ENCODE measurements at places on chromosomes 7 and 10. TPM values are rescaled to one million over a fixed set of nuclear protein-coding genes. Genes with fewer than 3 reads are reported as not detected.

GRCh38 chr7:30145426-30145970 lies 10.7 kb downstream of the MTURN start:
- H3K36me3 ChIP-seq, result no peaks in the 10 kb centered on the region
- no peak overlapping the region for H3K27ac ChIP-seq
- no peaks in the 10 kb centered on the region for H3K27me3 ChIP-seq
- no peak for DNase-seq
- H3K4me1 ChIP-seq, result peaks cover 14% of the 10 kb centered on the region

The NSUN6 gene
- 14.6 TPM for total RNA-seq

The CHN2 gene
- total RNA-seq, result 20.7 TPM

DNA sequence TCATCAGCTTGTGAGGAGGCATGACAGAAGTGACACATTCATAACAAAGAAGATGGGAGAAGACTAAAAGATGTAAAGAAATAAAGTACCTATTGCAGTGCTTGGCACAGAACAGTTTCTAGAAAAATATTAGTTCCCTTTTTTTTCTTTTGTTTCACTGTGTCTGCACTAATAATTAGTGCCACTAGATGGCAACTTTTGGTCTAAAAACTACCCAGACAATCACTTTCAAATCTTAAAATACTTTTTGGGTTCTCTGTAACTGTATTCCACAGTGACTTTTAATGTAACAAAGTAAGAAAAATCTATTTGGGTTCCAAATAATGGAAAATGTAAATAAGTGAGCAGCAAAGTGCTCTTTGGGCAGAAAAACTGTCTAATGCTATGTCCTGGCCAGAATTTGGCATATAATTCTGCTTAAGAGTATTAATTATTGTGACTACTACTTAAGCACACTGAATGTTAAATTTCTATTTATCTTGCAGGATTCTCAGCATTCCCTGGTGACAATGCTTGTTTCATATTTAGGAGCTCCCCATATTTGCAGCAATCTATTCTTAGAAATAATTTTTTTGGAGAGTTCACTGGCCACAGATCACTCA lies 134.8 kb upstream of the KIF5B start:
- H3K4me1 ChIP-seq, result no peaks in the 10 kb centered on the region
- no peaks in the 10 kb centered on the region for H3K36me3 ChIP-seq
- H3K27me3 ChIP-seq, result no peaks in the 10 kb centered on the region
- H3K4me3 ChIP-seq, result no peak overlapping the region
- DNase-seq, result peak; percentile 38
- H3K27ac ChIP-seq, result no peak overlapping the region

The NME8 gene
- total RNA-seq, result not detected

DNA sequence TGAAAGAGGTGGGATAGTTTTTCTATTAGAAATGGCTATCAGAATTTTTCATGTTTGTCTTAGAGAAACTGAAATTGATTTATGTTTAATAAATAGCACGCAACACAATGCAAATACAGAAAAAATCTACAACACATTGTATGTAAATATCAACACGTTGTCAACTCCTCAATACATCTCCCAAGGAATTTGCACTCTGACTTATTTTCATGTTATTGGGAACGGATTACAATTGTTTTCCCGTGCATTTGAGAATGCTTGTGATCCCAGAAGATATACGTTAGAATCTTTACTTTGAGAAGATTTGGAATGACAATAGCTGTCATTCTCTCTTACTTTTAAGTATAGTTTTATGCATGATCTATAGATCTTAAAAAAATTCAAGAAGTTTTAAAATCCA lies 313.8 kb upstream of the AKR1E2 start:
- no peaks in the 10 kb centered on the region for H3K4me1 ChIP-seq
- DNase-seq, result no peak
- peak overlapping the region; percentile 28 for H3K27ac ChIP-seq
- no peak overlapping the region for H3K4me3 ChIP-seq
- H3K27me3 ChIP-seq, result no peaks in the 10 kb centered on the region

DNA sequence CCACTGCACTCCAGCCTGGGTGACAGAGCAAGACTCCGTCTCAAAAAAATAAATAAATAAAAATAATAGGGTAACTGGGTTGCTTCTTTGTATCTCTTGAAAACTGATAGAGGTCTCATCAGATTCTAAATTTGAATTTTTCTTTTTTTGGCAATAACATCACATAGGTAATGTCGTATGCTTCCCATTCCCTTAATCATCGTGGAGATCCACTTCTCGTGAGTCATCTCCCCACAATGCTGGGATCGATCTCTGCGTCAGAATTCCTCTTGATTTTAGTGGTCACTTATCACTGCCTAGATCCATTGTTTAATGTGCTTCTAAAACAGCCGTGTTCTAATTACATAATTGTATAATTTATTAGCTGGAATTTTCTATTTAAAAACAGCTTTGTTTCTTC lies 70.5 kb upstream of the DNAJB6 start:
- no peak overlapping the region for H3K4me3 ChIP-seq
- no peak overlapping the region for H3K27ac ChIP-seq
- H3K4me1 ChIP-seq, result no peaks in the 10 kb centered on the region
- no peak for DNase-seq
- H3K36me3 ChIP-seq, result no peaks in the 10 kb centered on the region

The CYP51A1 gene
- total RNA-seq, result 414 TPM

The AMPH gene
- 1.6 TPM for total RNA-seq

GRCh38 chr7:43076189-43076605 lies 36.2 kb upstream of the HECW1 start:
- H3K4me3 ChIP-seq, result no peak overlapping the region
- H3K27me3 ChIP-seq, result no peaks in the 10 kb centered on the region
- peaks cover 5% of the 10 kb centered on the region for H3K4me1 ChIP-seq
- H3K36me3 ChIP-seq, result no peaks in the 10 kb centered on the region

DNA sequence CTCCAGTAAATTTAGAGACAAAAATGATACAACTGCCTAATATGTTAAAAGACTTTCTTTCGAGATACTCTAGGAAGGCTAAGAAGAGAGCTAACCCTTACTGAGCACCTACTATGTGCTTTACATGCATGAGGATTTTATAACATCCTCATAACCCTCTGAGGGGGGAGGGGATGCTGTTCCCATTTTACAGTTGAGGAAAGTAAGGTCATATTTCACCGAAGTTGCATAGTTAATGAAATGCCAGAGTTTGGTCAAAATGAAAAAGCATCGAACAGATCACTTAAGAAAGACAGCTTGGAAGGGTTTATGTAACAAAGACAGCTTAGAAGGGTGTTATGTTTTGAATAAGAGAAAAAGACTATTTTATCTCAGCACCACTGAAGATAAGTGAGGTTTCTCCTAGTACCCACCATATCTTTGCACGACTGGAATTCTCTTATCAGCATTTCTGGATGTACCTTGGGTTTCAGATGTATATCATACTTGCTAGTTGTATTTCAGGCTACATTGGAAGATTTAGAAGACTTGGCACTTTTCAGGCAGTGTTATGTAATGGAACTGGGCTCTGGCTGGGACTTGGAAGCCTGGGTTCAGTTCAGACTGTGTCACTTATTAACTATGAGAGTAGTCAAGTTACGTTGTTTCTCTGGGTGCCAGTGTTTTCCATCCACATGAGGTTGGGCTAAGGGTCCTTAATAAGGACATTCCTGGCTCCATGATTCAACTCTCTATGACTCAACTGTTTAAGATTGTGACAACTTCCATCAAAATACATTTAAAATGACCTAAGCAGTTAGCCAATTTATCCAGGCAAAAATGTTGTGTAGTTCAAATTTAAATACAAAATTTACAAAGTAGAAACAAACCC lies 6.0 kb downstream of the RHOBTB1 start:
- H3K4me3 ChIP-seq, result no peak overlapping the region
- H3K27me3 ChIP-seq, result no peaks in the 10 kb centered on the region
- peaks cover 13% of the 10 kb centered on the region for H3K4me1 ChIP-seq
- peak overlapping the region; percentile 52 for H3K27ac ChIP-seq

GRCh38 chr10:131759347-131759746 lies 141.5 kb upstream of the PPP2R2D start:
- no peak overlapping the region for H3K27ac ChIP-seq
- no peak overlapping the region for H3K4me3 ChIP-seq
- H3K27me3 ChIP-seq, result no peaks in the 10 kb centered on the region

The NUPR2 gene
- not detected for total RNA-seq

DNA sequence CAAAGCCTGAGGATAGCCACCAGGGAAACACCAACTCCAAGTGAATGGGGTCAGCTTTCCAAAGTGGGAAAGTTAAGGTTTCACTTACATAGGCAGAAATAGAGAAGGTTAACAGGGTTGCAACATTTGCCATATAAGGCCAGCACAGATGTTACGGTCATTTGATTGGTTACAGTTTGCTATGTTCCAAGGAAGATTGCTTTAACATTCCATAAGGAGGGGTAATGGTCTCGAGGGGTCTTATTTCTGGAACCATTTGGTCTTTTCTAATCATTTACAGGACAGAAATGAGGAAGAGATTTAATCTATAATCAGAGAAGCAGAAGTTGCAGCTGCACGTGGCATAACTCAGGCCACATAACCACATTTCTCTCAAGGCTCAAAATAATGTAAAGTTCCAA lies 679.4 kb upstream of the C7orf33 start:
- no peak for DNase-seq
- no peaks in the 10 kb centered on the region for H3K27me3 ChIP-seq
- no peak overlapping the region for H3K4me3 ChIP-seq
- no peaks in the 10 kb centered on the region for H3K4me1 ChIP-seq
- no peak overlapping the region for H3K27ac ChIP-seq

- DNase-seq, result peak; percentile 68
- H3K36me3 ChIP-seq, result no peaks in the 10 kb centered on the region
- peak overlapping the region; percentile 88 for H3K4me3 ChIP-seq
- peak overlapping the region; percentile 98 for H3K27ac ChIP-seq
These were observed 551 bp downstream of the WASL start for GRCh38 chr7:123748171-123748733.

DNA sequence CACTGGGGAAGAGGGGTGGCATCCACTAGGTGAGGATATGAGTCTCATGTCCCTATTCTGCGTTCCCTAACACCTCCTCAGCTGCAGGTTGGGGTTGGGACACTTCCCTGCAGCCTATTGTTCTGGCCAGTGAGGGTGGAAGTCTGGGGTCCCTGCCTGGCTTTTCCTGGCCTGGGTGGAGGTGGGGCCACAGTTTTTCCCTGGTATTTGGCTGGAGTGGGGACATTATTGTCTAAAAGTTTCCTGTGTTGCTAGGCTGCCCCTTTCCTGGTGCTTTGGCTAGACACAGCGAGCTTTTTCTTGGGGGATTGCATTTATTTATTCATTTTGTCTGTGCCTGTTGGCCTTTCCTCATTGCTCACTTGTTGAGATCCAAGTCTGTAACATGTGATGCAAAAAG lies 559.5 kb upstream of the IGFBP3 start:
- no peak overlapping the region for H3K4me3 ChIP-seq
- no peak for DNase-seq
- no peaks in the 10 kb centered on the region for H3K36me3 ChIP-seq
- peaks cover 2% of the 10 kb centered on the region for H3K4me1 ChIP-seq

- DNase-seq, result no peak
- H3K4me1 ChIP-seq, result peaks cover 3% of the 10 kb centered on the region
- no peaks in the 10 kb centered on the region for H3K36me3 ChIP-seq
- no peak overlapping the region for H3K27ac ChIP-seq
- no peak overlapping the region for H3K4me3 ChIP-seq
- no peaks in the 10 kb centered on the region for H3K27me3 ChIP-seq
These were observed 260.1 kb upstream of the LRRN3 start for GRCh38 chr7:110830778-110831177.

The VGF gene
- total RNA-seq, result 0.30 TPM

The OLAH gene
- total RNA-seq, result not detected

GRCh38 chr7:4700577-4701235 lies 18.6 kb downstream of the FOXK1 start:
- peak; percentile 65 for DNase-seq
- no peak overlapping the region for H3K4me3 ChIP-seq
- peak overlapping the region; percentile 6 for H3K27ac ChIP-seq
- no peaks in the 10 kb centered on the region for H3K36me3 ChIP-seq

DNA sequence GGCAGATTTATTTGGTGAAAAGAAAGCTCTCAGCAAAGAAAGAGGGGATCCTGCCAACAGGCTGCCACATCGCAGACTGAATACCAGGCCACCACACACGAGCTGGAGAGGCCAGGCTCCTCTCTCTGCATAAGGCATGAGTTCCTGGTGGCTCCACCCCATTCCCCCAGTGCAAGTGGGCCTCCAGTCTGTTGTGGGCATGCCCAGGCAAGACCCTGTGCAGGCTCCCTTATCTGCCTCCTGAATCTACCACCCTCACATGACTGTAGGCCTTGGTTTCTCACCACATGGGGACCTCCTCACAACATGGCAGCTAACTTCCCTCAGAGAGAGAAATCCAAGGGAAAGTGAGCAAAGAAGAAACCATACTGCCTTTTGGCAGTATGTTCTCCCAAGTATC lies 26.7 kb upstream of the CUL1 start:
- no peaks in the 10 kb centered on the region for H3K36me3 ChIP-seq
- no peak overlapping the region for H3K4me3 ChIP-seq
- no peak for DNase-seq

GRCh38 chr7:39453743-39454355 lies 112.4 kb upstream of the YAE1 start:
- H3K4me1 ChIP-seq, result no peaks in the 10 kb centered on the region
- H3K27me3 ChIP-seq, result no peaks in the 10 kb centered on the region
- H3K27ac ChIP-seq, result no peak overlapping the region
- peak; percentile 61 for DNase-seq

The PNLIPRP1 gene
- not detected for total RNA-seq

DNA sequence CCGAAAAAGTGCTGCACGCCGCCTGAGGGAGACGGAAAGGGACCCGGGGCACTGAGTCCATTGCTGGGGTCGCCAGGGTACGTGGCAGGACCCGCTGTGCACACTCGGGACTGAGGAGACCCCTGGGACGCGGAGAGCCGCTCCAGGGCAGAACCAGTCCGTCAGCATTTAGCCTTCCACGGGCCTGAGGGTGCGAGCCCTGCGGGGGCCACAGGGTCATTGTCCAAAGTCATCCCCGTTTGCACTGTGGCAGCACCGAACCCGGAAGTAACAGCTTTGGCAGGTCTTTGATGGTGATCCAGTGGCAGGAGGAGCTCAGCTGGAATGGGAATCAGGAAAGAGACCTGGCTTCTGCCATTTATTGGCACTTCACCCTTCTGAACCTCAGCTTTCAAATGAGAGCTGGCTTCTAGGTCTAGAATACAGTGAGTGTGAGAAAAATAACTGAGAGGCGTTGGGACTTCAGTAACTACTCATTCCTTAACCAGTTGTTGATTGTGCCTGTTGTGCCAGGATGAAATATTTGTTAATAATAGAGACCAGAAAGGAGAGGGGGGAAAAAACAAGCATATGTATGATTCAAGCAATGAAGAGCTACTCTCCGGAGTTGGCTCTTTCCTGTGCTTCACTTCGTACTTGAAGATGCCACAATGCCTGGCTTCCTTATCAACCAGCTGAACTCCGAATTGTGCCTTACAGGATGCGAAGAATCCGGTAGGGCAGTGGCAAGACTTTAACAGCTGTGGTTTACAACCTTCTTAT lies 811 bp upstream of the ARHGAP12 start:
- H3K4me1 ChIP-seq, result peaks cover 20% of the 10 kb centered on the region
- no peaks in the 10 kb centered on the region for H3K27me3 ChIP-seq
- H3K4me3 ChIP-seq, result peak overlapping the region; percentile 48
- H3K36me3 ChIP-seq, result no peaks in the 10 kb centered on the region
- H3K27ac ChIP-seq, result peak overlapping the region; percentile 99

The ENO4 gene
- 0.43 TPM for total RNA-seq

The HOXA5 gene
- 0.70 TPM for total RNA-seq

- no peak for DNase-seq
- no peak overlapping the region for H3K4me3 ChIP-seq
- no peaks in the 10 kb centered on the region for H3K36me3 ChIP-seq
- peaks cover 13% of the 10 kb centered on the region for H3K4me1 ChIP-seq
These were observed 184.2 kb downstream of the MAD1L1 start for GRCh38 chr7:2048531-2048930.
